ENCODE measurements at places on chromosomes 16 and 17. TPM values are rescaled to one million over a fixed set of nuclear protein-coding genes. Genes with fewer than 3 reads are reported as not detected.

Gene DHX40
- 22.5 TPM for total RNA-seq

DNA sequence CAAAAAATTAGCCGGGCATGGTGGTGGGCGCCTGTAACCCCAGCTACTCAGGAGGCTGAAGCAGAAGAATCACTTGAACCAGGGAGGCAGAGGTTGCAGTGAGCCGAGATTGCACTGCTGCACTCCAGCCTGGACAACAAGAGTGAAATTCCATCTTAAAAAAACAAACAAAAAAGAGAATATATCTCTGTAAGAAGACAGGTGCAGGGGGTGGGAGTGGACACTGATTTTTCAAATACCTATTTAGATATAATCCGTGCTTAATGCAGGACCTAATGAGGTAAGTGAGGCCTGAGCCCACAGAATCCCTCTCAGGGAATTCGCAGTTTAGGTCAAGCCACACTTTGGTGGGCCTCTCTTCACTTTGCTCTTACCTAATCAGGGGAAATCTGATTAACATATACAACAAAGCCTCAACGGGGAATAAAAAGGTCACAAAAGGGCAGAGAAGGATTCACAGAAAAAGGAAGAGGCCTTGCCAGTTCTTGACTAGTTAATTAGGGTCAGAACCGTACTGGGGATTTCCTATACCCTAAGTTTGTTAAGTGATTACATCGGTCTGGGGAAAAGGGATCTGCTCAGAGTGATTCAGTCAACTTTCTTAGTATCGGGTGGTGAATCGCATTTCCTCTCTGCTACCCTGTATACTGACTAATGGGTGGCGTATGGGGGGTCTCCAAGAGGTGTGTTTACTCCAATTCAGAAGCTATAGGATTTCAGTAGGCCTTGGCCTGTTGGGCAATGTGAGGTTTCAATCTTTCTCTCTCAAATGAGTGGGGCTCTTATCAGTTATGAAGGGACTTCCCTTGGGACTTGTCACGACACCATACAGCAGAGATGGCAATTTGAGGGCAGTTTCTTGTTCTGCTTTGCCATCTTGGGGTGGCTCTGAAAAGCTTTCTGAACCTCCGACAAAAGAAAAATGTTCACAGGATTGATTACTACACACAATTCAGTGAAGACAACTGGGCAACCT lies 1.9 kb upstream of the NFAT5 start:
- DNase-seq: peak; percentile 85

Gene TM4SF5
- not detected for total RNA-seq

DNA sequence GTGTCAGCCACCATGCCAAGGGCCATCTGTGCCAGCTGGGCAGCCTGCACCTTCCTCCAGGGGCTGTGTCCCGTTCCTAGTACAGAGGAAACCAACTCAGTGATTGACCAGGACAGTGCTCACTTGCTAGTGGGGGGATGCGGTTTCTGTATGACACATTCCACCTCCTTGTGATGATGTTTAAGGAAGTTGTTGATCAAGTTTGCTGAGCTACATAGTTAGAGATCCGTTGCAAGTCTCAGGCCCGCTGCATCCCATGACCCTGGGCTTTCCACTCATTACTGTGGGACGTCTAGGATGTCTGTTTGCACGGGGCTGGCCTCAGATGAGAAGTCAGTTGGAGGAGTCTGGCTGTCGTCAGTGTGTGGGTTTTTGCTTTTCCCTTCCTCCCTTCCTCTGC lies 33.6 kb downstream of the RNF213 start:
- no peak for DNase-seq

DNA sequence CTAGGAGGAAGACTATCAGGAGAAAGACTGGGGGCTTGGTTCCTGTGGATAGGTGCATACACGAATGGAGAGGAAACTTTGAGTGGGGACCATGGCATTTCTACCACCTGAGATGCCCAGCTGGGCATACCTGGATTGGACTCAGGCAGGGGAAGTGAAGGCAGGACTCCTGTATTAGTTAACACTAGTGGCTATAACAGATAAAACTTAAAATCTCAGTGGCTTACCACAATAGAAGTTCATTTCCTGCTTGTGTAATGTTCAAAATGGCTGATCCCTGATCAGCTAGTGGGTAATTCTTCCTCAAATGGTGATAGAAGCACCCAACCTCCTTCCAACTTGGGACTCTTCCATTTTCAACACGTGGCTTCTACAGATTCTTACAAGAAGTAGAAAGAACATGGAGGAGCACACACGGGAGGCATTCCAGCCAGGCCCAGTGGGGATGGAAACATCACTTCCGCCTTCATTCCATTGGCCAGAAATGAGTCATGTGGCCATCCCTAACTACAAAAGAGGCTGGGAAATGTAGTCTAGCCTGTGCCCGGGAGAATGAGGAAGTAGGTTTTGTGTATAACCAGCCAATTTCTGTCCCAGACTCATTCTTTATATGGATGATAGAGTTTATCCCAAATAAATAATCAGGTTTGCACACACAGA lies 112.1 kb downstream of the UTP18 start:
- DNase-seq: peak; percentile 41

DNA sequence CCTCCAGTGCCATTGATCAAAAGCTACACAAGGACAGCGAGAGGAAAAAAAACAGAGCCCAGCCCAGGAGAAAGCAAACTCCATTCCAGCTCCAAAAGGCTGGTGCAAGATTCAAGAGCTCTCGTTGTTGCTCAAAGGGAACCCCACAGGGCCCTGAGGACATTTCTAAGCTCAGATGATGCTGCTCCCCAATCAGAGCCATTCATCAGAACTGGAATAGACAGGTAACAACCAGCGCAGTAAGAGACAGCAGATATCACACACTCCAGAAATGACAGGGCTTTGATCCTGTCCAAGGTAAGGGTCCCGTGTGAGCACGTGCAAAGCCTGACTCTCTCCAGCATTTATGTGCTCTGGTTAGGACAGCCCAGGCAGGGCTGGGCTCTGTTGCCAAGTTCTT lies 20.1 kb downstream of the PMP22 start:
- no peak for DNase-seq

- no peak for DNase-seq
Measured at GRCh38 chr17:60629120-60629519, 29.1 kb downstream of the PPM1D start.

GRCh38 chr17:72264682-72265405 lies 144.0 kb downstream of the SOX9 start:
- DNase-seq: no peak

Gene KIAA0753
- 23.7 TPM for total RNA-seq

DNA sequence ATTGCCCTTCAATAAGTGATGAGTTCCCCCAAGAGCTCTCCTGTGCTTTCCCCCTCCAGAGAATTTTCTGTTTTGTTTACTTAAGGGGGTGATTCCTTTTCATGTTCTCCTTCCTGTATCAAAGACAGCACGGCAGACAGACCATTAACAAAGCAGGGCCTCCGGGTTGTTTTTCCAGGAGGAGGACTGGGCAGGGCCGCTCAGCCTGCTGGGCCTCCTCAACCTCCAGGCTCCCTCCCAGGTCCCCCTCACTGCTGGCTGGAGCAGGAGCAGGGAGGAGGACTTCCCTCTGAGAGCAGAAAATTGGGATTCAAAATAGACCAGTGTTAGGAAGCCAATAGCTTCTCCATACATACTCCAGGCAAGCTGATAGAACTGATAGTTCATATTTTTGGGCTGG lies 20.4 kb downstream of the SDK2 start:
- no peak for DNase-seq

DNA sequence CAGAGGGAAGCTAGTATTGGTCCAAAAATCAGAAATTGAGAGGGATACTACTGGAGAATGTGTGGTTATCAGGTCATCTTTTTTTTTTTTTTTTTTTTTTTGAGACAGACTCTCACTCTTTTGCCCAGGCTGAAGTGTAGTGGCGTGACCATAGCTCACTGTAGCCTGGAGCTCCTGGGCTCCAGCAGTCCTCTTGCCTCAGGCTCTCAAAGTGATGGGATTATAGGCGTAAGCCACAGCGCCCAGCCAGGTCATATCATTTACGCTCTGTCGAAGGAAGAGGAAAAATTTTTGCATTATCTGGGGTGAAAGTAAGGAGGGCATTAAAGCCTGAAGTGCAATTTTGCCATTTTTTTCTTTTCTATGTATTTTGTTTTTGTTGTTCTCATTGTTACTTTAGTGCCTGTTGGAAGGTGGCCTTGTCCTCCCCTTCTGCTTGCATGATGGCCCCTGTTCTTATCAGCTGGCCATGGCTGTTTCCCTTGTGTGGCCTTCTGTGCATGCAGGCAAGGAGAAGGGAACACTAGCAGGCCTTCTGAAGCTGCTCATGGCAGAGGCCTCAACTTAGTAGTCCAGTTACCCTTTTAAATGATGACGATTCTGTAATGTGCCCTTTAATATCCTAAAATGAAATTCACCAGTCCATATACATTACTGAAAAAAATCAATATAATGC lies 118.3 kb downstream of the SPECC1 start:
- no peak for DNase-seq

GRCh38 chr17:82327289-82327688 lies 6.3 kb downstream of the SECTM1 start:
- no peak for DNase-seq

DNA sequence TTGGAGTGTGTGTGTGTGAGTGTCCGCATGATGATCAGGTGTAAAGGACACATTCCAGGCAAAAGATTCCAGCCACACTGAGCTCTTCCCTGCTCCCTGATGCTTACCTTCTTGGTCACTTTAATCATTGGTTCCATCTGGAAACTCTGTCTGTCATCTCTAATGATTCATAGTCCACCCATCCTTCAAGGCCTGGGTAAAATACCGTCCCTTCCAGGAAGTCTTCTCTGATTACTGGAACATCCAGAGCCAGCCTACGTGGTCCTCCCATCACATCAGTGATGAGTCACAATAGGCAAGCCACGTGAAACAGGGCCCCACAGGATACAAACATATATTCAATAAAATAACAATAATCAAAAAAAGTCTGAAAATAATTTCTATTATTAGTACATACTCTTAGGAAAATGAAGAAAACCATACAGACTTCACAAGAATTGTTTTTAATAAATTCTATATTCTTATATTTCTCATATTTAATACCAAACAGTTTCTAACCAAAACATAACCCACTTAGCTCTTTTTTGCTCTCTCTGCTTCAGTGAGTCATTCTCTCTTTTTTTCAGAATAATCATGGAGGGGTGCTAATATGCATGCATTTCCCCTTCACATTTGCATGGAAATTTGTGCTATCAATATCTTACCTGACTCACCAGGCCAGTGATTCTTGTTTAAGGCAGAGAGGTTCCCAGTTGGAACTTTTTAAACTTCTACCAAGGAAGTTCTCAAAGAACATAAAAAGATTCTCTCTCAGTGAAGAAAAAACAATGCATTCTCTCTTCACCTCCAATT lies 263.2 kb downstream of the TOX3 start:
- no peak for DNase-seq

GRCh38 chr17:50190293-50190602 lies 11.2 kb downstream of the COL1A1 start:
- no peak for DNase-seq

Gene NHERF2
- 8.3 TPM for total RNA-seq

- DNase-seq: peak; percentile 19
Measured at GRCh38 chr17:42472709-42473521, 14.2 kb downstream of the ATP6V0A1 start.

All from mammary epithelial cell (primary cell).